Activated T-helper 2 cell treated with anti-CD3 and anti-CD28 coated beads, Interferon-gamma antibody, Interleukin-2, Interleukin-4, amounts not matched to agents 10 μg/mL and 5 μg/mL and 100 μg/mL, durations not matched to agents 14 hours and 24 hours and 36 hours (primary cell): ENCODE measurements at places on chromosomes 16 and 17. TPM values are rescaled to one million over a fixed set of nuclear protein-coding genes. Genes with fewer than 3 reads are reported as not detected.
A peak's percentile ranks its signal among the peaks of the same experiment; 100 is the strongest.

The SLC6A2 gene
- not detected in 2 replicates for total RNA-seq

The APRT gene
- total RNA-seq = 294 and 300 TPM in 2 replicates

DNA sequence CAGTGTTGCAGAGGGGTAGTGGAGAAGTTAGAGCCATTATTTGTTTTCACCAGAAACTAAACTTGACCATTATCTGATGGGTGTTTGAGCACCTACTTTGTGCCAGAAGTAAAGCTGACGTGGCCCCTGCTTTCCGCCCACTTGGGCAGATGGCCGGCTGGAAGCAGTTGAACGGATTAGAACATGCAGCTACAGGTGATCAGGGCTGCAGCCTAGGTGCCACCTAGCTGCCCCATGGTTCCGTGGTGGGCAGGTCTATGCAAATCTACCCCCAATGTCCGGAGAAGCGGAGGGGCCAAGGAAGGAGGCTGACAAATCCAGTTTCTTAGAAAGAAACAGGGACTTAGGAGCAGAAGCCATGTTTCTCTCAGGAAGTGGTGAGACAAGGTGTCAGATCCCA lies 62.7 kb downstream of the B9D1 start:
- DNase-seq = no peak

The HNF1B gene
- 4.6 and 5.0 TPM in 2 replicates for total RNA-seq

- no peak for DNase-seq
These were observed 5.3 kb downstream of the TMEM106A start for GRCh38 chr17:43216762-43217613.

GRCh38 chr17:43880420-43880991 lies 26.8 kb downstream of the MPP2 start:
- peak; percentile 29 for DNase-seq

- DNase-seq = no peak
These were observed 6.4 kb downstream of the ATXN1L start for GRCh38 chr16:71852158-71852557.

DNA sequence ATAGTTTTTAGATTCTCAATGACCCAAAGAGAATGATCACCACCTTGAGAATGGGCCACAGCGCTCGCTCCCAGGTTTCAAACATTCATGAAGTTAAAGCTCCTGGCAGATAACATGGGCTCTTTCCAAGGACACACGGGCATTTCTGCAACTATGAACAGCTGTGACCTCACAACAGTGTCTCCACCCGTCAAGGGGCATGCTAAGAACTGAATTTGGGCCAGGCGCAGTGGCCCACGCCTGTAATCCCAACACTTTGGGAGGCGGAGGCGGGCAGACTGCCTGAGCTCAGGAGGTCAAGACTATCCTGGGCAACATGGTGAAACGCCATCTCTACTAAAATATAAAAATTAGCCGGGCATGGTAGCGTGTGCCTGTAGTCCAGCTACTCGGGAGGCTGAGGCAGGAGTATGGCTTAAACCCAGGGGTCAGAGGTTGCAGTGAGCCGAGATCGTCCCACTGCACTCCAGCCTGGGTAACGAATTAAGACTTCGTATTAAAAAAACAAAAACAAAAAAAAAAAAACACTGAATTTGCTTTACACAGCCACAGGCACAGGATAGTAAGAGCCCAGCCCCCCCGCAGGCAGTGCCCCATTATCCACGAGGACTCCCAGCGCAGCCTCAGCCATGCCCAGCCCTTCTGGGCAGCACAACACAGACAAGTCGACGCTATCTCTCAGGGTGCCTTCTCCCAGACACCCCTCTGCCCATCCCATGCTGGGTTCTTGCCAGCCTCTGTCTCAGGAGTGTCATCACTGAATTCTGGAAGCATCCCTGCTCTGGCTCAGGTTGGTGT lies 7.2 kb downstream of the USP7 start:
- no peak for DNase-seq

The RASL10B gene
- 0.94 and 1.2 TPM in 2 replicates for total RNA-seq
